GM10248 (cell line): ENCODE measurements at places on chromosomes 6 and 20.

GRCh38 chr6:128569732-128570679, 49.6 kb upstream of the PTPRK start:
- DNase-seq: no peak

DNA sequence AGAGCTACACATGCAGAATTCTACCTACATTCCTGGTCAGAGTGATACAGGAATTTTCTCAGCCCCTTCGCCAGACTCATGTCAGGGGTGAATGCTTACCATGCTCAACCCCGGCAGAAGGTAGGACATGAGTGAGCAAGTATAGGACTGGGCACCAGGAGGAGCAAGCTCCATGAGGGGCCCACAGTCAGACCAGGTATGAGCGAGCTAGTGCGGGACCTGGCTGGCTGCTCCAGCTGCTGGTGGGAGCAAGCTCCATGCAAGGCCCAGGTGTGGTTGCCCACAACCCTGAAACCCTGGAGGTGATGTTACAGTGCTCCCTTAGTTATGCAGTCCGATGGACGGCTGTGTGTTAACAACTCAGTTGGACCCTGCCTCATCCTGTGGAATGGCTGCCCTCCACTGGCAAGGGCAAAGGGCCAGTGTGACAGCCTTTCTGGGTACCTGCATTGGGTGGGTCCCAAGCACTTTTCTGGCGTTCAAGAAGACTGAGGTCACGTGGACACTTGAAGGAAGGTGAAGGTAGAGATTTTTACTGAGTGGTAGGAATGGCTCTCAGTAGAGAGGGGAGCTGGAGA, 503.5 kb upstream of the CITED2 start:
- DNase-seq: no peak

- no peak for DNase-seq
Observed at GRCh38 chr20:35700625-35701148, 1.5 kb downstream of the ROMO1 start.

DNA sequence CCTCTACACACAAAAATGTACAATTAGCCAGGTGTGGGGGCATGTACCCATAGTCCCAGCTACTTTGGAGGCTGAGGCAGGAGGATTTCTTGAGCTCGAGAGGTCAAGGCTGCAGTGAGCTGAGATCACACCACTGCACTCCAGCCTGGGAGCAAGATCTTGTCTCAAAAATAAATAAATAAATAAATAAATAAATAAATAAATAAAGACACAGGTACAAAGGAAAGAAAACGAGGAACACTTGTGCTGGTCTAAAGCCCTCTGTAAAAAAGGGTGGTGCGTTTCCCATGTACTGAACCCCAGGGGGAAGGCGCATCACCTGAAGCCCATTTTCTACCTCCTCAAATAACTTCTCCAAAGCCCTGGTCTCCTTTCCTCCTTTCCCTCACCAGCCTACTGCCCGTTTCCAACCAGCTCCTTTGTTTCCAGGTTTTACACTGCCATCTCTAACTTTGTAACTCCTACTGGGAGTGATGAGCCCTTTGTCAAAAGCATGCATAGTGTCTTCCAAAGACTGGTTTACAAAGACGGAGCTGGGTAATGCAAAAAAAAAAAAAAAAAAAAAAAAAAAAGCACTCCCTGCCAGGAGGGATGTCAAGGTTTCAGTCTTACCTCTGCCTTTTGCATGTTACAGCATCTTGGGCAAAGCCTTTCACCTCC, 81.5 kb upstream of the SOX4 start:
- no peak for DNase-seq

- DNase-seq: no peak
Observed at GRCh38 chr20:37480919-37481318, 40.1 kb upstream of the NNAT start.

DNA sequence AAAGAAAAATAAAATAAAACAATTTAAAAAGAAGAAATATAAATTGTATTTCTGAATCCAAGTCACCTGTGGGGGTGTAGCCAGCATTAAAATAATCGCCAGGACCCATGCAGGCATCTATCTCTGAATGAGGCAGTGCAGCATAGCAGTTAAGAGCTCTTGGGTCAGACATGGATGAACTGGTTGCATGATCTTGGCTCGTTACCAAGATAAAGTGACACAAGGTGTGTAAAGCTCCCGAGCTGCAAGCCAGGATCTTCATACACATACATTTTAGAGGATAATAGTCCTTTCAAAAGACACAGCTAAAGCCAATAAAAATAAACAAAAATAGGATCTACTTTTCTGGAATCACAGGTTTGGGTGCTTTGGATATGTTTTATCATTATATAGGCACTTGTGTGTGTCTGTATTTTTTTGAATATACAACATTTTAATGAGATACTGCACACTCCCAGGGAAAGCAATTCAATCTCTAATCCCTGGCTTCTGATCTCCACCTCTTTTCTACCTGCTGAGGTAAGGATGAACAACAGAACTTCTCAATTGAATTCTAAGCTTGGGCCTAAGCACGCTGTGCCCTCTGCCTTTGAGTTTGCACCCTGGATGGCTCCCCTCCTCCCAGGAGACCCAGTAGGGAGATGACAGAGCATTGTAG, 8.9 kb downstream of the TRIM10 start:
- no peak for DNase-seq

- no peak for DNase-seq
Observed at GRCh38 chr6:110542311-110543024, 66.1 kb upstream of the SLC22A16 start.

DNA sequence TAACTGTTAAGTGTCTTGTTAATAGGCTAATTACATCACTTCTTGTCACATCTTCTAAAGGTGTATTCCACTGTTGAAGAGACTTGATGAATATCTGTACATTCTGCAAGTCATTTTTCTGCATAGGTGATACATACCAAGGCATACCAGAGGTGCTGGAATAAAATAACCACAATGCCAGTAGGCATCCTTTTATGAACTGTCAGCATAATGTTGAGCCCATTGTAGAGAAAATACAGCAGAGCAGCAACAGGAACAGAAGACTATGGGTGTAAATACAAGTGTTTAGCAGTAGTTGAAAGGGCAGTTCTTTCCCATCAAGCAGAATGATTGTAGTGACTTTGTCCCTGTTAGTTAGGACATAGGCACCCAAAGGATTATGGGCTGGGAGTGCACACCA, 44.4 kb upstream of the ZNF337 start:
- no peak for DNase-seq

DNA sequence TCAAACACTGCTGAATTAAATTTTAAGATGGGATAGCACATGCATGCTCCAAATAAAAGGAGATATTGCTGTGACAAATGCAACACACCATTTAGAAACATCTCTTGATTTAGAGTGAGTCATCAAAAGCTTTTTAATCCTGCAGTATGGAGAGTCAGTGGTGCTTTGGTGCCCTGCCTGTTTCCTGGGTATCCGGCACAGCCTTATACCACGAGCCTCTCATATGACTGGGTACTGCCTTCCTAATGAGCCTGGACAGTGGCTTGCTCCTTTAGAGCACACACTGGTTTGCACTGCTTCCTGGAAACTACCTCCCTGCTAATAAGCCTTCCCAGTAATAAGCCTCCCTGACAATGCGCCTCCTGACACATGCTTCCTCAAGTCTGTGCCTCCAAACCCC, 65.3 kb upstream of the KCNK16 start:
- DNase-seq: no peak

DNA sequence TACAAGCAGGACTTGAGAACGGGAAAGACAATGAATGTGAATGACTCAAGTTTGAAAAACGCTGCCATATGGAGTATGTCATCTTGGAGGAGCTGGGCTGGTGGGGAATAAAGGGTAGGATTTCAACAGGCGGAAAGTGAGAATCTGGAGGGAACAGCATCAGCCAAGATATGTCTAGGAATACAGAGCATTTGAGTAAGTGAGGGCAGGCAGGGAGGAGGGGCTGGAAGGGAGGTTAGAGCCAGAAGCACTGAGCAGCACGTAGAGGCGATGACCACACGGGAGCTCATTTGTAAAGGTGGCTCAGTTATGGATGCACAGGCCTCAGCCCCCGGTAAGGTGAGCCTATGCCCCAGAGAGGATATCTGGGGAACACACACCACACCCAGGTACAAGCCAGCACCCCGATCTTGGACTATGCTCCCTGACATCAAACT, 115.1 kb downstream of the ZMYND8 start:
- no peak for DNase-seq

- no peak for DNase-seq
Observed at GRCh38 chr20:21804802-21805201, 99.3 kb downstream of the PAX1 start.

DNA sequence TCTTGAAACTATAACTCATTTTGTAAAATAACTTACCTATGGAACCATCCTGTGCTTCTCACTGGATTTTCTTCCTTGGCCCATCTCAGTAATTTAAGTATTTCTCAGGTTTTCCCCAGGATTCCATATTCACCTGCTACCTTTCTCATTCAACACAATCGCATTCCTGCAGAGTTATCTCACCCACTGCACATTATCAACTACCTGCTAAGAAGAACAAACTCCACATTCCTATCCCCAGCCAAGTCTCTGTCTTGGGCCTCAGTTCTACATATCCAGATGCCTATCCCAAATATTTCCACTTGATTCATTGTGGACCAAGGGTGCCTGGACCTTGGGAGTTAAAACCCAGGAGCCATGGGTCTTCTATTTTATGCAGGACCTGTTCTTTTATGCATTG, 60.2 kb upstream of the KCNQ5 start:
- DNase-seq: no peak

- DNase-seq: no peak
Observed at GRCh38 chr6:108838101-108838717, 10.0 kb upstream of the ARMC2 start.

DNA sequence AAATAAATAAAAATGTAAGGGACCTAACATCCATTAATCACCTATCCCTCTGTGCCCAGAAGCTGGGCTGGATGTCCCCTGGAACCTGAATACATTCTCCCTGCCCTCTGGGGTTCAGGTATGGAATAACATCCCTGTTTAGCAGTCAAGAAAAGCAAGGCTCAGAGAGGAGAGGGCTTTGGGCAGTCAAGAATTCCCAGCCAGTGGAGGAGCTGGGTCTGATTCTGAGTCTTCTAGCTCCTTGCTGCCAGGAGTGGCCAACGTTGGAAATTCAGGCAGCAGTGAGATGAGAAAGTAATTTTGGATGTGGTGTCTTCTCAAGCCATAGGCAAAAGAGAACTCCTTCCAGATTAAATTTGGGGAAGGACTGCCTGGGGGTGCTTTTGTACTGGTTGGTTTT, 42.6 kb upstream of the ZNFX1 start:
- DNase-seq: no peak

- no peak for DNase-seq
Observed at GRCh38 chr6:736657-737446, 43.9 kb upstream of the EXOC2 start.

DNA sequence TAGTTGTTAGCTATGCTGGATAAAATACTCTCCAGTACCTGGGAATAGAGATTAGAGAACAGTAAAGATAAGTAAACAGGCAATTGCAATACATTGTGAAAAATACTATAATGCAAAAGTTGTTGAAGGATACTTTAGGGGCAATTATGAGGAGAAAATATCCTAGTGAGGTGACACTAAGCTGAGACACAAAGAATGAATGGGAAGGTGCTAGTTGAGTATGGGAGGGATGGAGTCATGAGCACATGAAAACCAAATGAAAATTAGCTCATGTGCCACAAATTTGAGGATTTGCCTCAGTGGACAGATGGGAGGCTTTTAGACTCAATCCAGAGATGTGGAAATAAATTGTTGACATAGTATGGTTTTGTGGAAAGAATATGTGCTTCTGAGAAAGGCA, 370.5 kb upstream of the MMS22L start:
- no peak for DNase-seq

- DNase-seq: peak; percentile 86
Observed at GRCh38 chr6:33199687-33200218, 712 bp downstream of the RXRB start.

DNA sequence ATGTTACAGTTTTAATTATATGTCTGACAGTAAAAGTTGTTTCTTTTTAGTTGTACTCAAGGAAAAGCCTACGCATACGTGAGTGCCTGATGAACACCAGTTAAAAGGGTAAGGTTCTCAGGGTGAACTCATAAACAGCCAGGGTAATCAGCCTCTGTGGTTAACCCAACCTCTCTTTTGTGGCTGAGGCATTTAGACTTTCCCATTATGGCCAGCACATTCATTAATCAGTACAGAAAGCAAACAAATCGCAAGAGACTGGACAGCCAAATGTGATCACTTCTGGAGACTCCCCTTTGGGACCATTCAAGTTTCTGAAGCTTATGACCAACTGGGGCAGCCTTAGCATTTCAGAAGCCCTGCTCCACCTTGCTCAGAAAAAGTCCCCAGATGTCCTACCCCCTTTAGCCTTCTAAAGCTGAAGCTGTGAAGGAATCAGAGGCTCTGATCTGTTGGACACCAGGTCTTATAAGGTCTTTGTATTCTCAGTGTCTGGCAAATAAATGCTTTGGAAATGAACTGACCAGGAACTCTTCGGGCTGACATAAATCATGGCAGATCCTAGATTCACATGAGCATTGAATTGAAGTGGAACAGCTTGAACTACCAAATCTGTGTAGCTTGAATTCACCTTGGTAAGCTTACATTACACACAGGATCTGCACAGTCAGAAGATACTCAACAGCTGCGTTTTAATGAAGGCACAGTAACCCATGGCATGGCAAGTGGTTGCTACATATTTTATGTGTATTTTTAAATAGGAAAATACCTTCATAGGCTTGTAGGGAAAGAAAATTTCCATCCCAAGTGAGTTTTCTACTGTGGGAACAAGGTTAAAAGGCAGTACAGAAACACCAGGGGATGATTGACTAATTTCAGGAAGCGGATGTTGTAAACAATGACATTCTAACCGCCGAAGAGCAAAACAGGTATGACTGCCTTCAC, 18.7 kb downstream of the IL20RA start:
- no peak for DNase-seq

- DNase-seq: no peak
Observed at GRCh38 chr6:52144196-52145076, 41.7 kb upstream of the IL17A start.

GRCh38 chr20:24006626-24007025, 18.0 kb upstream of the GGTLC1 start:
- DNase-seq: no peak

DNA sequence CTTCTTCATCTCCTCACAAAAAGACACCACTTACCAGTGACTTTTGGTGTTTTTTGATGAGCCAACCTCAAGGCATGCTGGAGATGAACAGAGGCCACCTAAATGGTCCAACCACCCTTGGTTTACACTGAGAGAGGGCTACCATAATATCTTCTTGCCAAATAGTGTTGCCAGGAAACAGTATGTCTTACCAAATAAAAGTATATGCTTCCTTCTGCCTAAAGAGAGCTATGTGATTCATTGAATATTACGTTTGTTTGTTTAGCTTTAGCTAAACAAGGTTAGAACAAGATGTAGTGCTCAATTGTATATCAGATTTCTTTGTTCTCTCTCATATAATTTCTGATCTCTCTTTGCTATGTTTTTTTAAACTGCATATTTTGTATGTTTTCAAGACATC, 40.6 kb upstream of the BMP6 start:
- DNase-seq: no peak

GRCh38 chr20:46563170-46563859, 12.9 kb upstream of the OCSTAMP start:
- no peak for DNase-seq
